B cell (primary cell): ENCODE measurements at places on chromosomes 11 and 22. TPM values are rescaled to one million over a fixed set of nuclear protein-coding genes. Genes with fewer than 3 reads are reported as not detected.

OR5A1 gene
- not detected in 2 replicates for total RNA-seq

INSC gene
- 0.10 TPM in 1 of 2 replicates, not detected in the other for total RNA-seq

JAML gene
- 9.6 and 9.7 TPM in 2 replicates for total RNA-seq

SYCE3 gene
- not detected in 2 replicates for total RNA-seq

RFPL1 gene
- not detected in 2 replicates for total RNA-seq

TECTA gene
- total RNA-seq = 0.41 and 0.47 TPM in 2 replicates

ARHGEF17 gene
- total RNA-seq = 0.02 and 0.05 TPM in 2 replicates

CNIH2 gene
- total RNA-seq = 1.5 and 2.0 TPM in 2 replicates

CD3D gene
- 0.79 and 1.4 TPM in 2 replicates for total RNA-seq

HEPHL1 gene
- total RNA-seq = not detected in 2 replicates

SERHL2 gene
- 5.0 and 5.5 TPM in 2 replicates for total RNA-seq

C11orf97 gene
- total RNA-seq = not detected in 2 replicates

TOMM22 gene
- total RNA-seq = 47.6 and 48.2 TPM in 2 replicates
